ENCODE measurements at places on chromosomes 4 and X.

DNA sequence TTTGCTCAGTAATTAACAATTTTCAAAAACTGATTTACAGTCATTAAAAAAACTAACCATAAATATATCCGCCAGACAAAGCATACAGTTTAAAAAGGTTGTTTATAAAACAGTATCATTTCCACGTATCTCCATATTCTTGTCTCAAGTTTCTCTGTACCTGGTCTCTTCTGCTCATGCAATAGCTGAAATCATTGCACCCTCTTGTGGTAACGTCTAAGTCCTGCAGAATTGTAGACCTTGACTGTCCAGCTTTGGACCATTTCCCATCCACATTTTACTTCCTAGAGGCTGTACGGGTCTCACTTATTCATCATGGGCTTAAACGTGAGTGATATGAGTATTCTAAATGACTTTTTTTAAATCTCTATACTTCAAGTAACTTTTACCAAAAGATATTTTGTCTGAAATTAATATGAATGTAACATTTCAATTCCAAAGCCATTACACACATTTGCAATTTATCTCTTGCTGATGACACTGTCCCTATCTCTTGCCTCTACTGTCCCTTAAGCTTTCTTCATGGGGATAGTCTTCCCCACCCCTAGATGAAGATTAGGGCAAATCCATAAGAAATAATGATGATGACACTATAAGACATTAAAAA, 118.5 kb downstream of the BTC start:
- DNase-seq: peak; percentile 1

DNA sequence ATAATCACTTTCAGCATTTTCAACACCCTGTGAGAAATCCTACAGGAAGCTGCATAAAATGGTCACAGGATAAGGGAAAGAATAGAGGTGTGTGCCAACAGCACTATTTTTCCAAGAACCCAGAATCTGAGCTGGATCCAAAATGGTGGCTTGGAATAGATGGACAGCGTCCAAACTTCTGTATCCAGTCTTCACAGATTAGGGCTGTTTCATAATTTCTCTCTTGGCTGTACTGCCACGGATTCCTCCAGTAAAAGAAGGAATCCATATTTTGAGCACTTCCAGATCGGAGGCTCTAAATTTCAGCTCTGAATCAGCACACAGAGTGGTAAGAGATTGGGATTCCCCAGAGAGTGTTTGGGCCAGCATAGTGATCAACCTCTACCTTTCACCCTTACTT, 12.2 kb downstream of the MAOB start:
- DNase-seq: no peak

GRCh38 chrX:65034292-65034667, 58.0 kb upstream of the ZC4H2 start:
- no peak for DNase-seq

DNA sequence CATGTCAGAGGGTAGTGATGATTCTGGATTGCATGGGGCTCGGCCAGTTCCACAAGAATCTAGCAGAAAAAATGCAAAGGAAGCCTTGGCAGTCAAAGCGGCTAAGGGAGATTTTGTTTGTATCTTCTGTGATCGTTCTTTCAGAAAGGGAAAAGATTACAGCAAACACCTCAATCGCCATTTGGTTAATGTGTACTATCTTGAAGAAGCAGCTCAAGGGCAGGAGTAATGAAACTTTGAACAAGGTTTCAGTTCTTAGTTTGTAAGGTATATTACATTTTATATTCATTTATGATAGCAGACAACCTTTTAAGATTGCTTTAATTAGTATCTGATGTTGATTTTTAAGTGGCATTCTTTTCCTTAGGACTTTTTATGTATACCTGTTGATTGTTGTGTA, 24.2 kb downstream of the REST start:
- no peak for DNase-seq

DNA sequence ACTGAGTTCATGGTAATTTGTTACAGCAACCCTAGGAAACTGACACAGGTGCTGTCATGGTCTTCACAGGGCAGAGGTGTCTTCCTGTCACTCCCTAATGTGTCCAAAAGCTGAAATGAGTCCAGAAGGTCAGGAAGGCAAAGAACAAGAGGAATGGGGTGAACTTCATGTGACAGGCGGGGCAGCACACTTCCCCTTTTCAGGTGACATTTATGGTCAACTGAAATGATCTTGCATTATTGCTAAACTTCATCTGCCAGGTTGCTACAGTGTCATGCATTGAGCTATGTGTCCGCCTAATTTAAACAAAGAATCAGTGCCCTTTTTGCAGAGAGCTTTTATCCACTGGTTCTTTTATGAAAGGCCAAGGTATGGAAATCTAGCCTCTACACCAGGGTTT, 15.9 kb upstream of the CCDC149 start:
- DNase-seq: no peak

DNA sequence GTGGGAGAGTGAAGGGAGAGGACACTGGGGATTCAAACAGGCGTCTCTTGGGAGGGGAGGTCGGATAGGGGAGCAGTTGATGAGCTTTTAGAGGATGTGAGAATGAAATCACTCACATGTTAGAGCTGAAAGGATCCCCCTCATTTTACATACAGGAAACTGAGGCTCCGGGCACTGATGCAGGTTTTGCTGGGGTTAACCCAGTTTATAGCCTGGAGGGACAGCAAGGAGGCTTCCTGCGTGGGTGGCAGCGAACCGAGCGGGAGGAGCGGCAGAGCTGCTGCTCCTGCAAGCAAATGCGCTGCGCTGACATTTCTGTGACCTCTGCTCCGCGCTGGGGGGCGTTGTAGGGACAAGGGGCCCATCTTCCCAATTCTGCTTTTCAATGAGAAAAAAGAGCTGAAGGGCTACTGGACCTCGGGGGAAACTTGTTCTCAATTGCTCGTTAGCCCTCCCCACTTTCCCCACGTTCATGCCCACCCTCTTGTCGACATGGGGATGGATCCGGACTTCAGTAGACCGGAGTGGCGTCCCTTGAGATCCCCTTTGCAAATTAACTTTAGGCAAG, 1.2 kb upstream of the NEUROG2 start:
- no peak for DNase-seq

- DNase-seq: no peak
These were observed 42.1 kb downstream of the RBPJ start for GRCh38 chr4:26362745-26363439.

DNA sequence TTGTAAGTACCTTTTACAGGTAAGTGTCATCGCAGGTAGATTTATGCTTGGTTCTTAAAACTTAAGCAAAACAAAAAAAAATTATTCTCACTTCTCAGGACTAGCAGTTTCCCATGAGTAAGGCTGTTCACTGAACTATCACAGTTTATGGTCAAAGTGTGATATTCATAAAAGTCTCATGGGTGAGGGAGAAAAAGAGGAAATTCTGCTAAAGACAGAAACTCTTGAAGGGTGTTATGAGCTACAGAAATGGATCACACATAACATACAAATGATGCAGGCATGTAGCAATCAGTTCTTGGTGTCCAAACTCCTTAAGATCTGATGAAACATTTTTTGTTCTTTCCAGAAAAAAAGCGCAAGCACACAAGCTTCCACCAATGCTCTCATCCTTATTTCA, 8.5 kb downstream of the RAB9A start:
- no peak for DNase-seq

- no peak for DNase-seq
These were observed 2.0 kb upstream of the ABCB7 start for GRCh38 chrX:75158054-75158453.

GRCh38 chr4:77009511-77010115, 60.1 kb downstream of the SEPTIN11 start:
- DNase-seq: no peak

GRCh38 chrX:41732260-41732659, 8.3 kb downstream of the GPR82 start:
- DNase-seq: no peak

GRCh38 chr4:133759428-133759827, 442.2 kb downstream of the PABPC4L start:
- no peak for DNase-seq

- DNase-seq: no peak
These were observed 156.5 kb upstream of the ARHGAP24 start for GRCh38 chr4:85318415-85318814.

DNA sequence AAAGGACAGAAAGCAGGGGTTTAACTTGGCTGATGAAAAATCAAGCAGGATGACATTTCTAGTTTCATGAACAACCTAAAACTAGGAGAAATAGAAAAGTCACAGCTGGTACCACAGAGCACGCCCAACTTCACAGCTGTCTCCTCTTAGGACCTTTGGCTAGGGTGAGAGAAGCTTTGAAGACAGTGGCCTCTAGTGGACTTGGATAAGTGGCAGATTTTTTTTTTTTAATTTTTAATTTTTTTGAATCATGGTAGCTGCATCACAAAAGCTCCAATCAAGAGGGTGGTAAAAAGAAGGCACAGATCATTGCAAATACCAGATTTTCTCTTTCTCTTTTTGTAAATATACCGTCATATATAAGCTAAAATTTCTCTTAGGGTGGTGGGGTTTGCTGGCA, 20.2 kb upstream of the MAP3K15 start:
- no peak for DNase-seq

- no peak for DNase-seq
These were observed 288.4 kb downstream of the KLHL4 start for GRCh38 chrX:87805829-87806490.

- DNase-seq: no peak
These were observed 266.6 kb upstream of the TAPT1 start for GRCh38 chr4:16492872-16493271.

DNA sequence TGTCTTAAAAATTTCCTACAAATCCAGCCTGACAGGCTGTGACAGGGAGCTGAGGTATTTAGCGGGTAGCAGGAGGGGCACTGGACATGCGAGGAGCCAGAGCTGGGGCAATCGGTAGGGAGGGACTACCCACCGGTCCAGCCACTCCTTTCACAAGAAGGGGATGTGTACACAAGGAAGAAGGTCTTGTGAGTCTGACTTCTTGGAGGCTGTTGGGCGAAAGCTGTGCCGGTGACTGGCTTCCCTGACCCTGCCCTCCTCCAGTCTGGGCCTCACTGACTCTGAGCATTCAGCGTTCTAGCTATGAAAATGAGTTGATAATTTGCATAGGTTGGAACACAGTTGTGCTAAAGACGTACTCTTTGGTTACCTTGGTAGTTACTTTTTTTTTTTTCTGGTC, 12.7 kb upstream of the CXCL8 start:
- DNase-seq: no peak

GRCh38 chr4:9875516-9875915, 94.1 kb downstream of the DRD5 start:
- DNase-seq: no peak

DNA sequence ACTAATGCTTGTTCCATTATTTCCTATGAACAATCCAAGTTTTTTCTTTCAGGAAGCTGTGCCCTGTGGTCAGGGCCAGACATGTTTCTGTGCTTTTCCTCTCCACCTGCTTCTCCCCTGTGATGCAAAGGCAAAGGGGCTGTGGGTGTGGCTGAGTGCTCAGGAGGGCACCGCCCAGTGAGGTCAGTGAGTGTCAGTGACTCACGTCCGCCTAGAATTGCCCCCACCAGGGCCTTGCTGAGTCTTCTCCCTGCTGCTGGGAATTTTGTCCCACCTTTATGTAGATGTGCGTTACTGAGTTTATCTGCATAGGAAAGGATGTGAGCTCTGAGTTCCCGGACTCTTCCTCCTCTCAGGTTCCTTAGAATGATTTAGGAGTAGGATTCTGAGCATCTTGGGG, 283.2 kb downstream of the DCHS2 start:
- no peak for DNase-seq

GRCh38 chr4:164304861-164305260, 449.1 kb upstream of the SMIM31 start:
- DNase-seq: no peak

GRCh38 chr4:185115827-185116232, 27.2 kb upstream of the SLC25A4 start:
- DNase-seq: peak; percentile 65

- DNase-seq: no peak
These were observed 33.0 kb downstream of the NAT8L start for GRCh38 chr4:2091990-2092668.

DNA sequence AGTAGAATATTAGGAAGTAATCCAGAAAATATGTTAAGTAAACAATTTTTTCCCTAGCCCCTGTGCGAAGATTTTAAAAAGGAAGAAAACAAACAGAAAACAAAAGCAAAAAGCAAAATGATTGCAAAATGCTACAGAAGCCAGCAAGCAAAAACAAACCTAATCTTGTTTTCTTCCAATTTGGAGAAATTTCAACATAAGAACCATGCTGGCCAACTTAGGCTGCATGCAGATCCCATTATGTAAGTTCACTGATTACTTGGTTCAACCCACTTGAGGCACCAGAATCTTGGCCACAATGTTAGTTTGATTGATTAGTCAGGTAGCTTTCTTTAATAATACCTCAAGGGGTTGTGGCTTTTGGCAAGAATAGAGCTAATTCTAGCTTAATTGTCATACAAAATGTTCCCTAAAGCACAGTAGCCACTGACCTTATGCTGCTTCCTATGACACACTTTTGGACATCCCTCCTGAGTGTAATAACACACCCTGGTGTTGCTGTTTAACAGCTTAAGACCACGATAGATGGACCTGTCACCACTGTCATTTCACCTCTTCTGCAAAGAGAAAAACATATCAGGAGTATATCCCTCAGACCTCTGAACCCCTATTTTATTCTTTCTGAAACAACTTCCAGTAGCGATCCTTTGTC, 2342.1 kb downstream of the PCDH7 start:
- no peak for DNase-seq

- DNase-seq: no peak
These were observed 16.7 kb downstream of the IL21 start for GRCh38 chr4:122604146-122604545.

- peak; percentile 64 for DNase-seq
These were observed 10.9 kb upstream of the CLTRN start for GRCh38 chrX:15675490-15675921.

GRCh38 chr4:128288689-128289106, 1.1 kb upstream of the PGRMC2 start:
- peak; percentile 37 for DNase-seq

- DNase-seq: no peak
These were observed 58.4 kb upstream of the NEIL3 start for GRCh38 chr4:177251237-177251636.

DNA sequence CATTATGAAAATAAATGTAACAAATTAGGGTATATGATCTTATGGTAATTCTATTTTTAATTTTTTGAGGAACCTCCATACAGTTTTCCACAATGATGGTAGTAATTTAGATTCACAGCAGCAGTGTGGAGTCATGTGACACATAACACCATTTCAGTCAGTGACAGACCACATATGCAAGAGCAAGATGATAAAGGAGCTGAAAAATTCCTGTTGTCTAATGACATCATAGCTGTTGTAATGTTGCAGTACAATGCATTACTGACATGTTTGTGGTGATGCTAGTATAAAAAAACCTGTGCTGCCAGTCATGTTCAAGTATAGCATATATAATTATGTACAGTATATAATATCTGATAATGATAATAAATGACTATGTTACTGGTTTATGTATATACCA, 28.5 kb downstream of the EMCN start:
- no peak for DNase-seq

DNA sequence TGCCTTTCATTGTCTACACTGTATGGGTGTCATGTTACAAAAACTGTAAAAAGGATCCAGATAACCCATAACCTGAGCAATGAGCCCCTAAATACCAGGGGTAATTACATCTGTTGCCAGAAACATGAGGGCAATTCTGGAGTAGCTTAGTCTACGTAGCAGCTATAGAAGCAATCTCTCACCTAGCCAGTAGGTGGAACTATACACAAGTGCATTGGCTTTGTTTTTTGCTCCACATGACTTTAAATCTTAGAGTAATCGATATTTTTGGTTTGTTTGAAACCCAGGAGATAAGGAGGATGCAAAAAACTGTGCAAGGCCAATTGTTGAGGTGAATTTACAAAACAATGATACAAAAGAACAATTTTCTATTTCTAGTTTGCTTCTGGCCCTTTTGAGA, 57.5 kb downstream of the GPR82 start:
- peak; percentile 14 for DNase-seq

GRCh38 chr4:40987151-40987550, 227.2 kb downstream of the APBB2 start:
- DNase-seq: no peak
